ENCODE measurements at places on chromosomes 13 and 19. TPM values are rescaled to one million over a fixed set of nuclear protein-coding genes. Genes with fewer than 3 reads are reported as not detected.

PNMA8A gene
- 55.0 TPM for polyA plus RNA-seq

BEST2 gene
- polyA plus RNA-seq, result not detected

- peak; percentile 93 for DNase-seq
Measured at GRCh38 chr19:6373096-6373812, 660 bp downstream of the ALKBH7 start.

DNA sequence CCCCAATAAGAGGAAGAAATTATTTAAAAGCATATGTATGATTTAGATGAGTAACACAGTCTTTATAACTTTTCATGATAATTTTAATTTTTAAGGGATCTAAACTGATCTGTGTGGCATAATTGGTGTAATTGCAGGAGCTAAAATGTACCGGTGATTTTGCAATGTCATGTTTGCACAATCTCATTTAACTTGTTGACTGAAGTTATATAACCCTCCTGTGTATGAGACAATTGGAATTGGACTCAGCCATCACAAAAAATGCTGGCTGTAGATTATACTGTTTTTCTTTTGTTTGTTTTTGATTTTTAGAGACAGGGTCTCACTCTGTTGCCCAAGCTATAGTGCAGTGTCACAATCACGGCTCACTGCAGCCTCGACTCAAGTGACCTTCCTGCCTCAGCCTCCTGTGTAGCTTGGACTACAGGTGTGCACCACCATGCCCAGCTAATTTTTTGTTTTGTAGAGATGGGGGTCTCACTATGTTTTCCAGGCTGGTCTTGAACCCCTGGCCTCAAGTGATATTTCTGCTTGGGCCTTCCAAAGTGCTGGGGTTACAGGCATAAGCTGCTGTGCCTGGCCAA is 26.1 kb downstream of the FGF9 start:
- DNase-seq, result no peak

DNA sequence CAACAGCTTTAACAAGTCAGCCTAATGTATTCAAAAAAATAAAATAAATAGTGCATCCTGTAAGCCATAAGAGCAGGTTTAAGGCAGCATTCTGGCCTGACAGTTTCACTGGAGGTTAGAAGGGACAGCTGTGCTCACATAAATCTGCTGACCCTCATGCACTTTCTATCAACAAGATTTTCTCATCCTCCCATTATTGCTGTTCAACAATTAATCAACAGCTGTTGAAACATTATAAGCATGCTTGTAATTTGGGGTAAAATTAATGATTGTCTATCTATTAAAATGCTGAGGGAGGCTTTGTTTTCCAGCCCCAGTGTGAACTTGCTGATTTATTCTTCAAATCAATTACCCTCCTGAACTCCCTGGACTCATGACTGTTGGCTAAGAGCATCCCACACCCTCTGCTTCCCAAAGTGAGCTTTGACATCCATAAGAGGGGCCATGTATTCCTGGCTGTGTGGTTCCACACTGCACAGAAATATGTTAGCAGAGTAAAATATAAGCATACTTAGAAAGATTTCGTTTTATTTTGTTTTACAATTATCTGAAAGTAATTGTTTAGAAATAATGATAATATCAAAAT is 492.4 kb downstream of the EFNB2 start:
- DNase-seq, result peak; percentile 65

DNA sequence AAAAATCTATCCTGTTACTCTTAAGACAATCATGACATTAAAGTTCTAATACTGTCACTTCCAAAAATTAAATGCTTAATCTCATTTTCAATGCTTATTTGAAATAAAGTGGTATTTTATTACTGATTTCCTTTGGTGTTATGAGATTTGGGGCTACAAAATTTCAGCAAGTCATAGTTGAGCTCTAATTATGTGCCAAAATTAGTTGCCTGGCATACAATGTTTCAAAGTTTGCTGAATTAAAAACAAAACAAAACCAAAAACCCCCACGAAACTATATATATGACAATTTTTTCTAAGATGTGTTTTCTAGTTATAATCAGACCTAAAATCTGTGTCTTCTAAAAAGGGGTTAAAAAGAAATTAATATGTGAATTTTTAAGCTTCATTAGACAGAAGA is 62.2 kb downstream of the KCNRG start:
- DNase-seq, result no peak

GRCh38 chr13:32125751-32126150 is 94.2 kb downstream of the FRY start:
- DNase-seq, result no peak

DNA sequence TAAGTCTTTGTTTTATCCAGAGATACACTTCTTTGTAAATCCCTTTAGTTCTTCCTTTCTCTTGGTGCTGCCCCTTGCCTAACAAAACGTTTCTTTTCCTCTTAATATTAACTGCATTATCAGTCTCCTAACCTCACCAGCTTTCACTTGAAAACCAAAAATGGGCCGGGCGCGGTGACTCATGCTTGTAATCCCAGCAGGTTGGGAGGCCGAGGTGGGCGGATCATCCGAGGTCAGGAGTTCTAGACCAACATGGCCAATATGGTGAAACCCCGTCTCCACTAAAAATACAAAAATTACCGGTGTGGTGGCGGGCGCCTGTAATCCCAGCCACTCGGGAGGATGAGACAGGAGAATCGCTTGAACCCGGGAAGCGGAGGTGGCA is 329.8 kb upstream of the MIR17HG start:
- DNase-seq, result no peak

Data from right renal pelvis (tissue), 4 donors.